Right atrium auricular region (tissue), 2 donors: ENCODE measurements at places on chromosomes 6 and 20.

GRCh38 chr6:150541576-150541975, 58.1 kb upstream of the PLEKHG1 start:
- no peak for DNase-seq

GRCh38 chr6:140845701-140846100, 1287.0 kb upstream of the GJE1 start:
- DNase-seq = no peak

- DNase-seq = no peak
Observed at GRCh38 chr6:41367700-41368099, 32.3 kb downstream of the NCR2 start.

DNA sequence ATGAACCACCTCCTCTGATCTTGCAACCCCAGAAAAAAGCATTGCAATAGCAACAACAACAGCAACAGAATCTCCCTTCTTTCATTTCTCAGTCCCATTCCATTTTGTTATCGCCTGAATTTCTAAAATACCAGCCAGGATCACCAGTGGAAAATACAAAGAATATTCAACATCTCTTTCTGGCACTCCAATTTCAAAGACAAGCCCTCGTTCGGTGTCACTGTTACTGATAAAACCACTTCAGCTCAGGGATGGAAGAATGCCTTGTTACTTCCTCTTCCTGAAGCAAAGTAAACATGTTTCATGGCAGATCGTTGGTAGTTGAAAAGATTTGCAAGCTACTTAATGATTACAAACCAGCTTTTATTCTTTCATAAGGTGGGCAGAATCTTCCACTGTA, 94.0 kb upstream of the SPTLC3 start:
- no peak for DNase-seq

DNA sequence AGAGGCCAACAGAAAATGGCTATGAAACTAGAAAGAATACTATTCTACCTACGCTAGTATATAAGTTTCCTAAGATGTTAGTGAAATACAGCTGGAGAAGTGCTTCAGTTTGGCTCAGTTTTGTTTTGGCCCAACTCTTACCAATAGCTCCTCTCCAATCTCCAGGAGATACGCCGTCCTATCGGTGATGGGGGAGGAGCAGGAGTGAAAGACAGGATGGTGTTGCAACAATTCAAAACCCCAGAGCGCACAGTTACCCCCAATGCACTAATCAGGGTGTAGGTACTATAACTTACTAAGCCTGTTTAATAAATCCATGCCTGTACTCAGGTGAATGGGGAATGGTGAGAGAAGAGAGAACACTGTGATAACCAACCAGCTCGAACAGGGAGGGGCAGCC, 24.2 kb upstream of the RAB23 start:
- no peak for DNase-seq

- no peak for DNase-seq
Observed at GRCh38 chr6:14035071-14035847, 82.3 kb upstream of the CD83 start.

DNA sequence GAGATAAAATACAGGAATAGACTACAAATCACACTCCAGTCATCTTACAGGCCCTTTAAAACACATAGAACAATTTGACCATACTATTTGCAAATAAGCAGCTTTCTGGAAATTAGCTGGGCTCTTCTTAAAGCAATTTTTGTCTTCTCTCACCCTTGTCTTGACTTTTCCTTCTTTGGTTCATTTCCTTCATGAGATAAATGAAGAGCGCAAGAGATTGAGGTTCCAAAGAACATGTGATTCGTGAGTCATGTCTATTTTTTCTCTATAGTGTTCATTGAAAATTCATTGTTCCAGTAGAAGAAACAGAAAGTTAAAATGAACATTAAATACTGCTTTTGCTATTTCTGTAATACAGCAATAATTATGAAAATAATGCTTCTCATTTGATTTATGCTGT, 33.9 kb downstream of the PRDM1 start:
- DNase-seq = no peak

GRCh38 chr6:119543332-119543731, 193.8 kb upstream of the MAN1A1 start:
- DNase-seq = no peak
